ENCODE measurements at places on chromosomes 5 and 9.

- DNase-seq: no peak
Observed at GRCh38 chr9:1454211-1454610, 404.1 kb downstream of the DMRT2 start.

DNA sequence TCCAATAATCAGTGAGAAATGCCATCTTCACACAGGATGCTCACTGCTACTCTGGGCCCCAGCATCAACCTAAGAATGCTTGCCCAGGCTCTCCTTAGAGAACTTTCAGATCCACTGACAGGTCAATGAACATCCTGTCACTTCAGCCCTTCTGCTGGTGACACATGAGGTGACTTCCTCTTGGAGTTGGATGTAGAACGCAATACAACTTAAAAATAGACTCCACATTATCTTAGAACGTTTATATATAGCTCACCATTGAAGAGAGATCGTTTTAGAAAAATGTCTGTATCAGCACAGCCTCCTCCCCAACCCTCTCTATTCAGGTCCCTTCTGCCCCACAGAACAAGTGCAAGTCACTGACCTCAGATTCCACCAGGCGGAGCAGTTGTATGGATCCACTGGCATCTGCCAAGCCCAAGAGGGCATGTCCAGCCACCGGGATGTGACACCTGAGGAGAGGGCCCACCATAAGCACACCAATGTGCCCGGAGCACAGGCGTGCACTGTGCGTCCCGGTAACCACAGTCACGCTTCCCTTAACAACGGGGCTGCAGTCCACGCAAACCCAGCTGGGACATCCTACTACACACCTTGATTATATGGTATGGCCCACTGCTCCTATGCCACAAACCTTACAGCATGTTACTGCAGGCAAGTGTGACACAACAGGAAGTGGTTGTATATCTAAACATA is 2.9 kb downstream of the DPH7 start:
- DNase-seq: no peak

GRCh38 chr9:113261917-113262671 is 13.3 kb downstream of the CDC26 start:
- no peak for DNase-seq

GRCh38 chr5:39205550-39205949 is 13.8 kb downstream of the FYB1 start:
- no peak for DNase-seq

- DNase-seq: no peak
Observed at GRCh38 chr5:135332519-135333150, 66.4 kb downstream of the MACROH2A1 start.

- DNase-seq: no peak
Observed at GRCh38 chr5:181151146-181151545, 3.8 kb downstream of the OR2V2 start.

- no peak for DNase-seq
Observed at GRCh38 chr5:6510132-6510531, 61.5 kb downstream of the UBE2QL1 start.

- no peak for DNase-seq
Observed at GRCh38 chr5:39399135-39400036, 25.4 kb downstream of the DAB2 start.

DNA sequence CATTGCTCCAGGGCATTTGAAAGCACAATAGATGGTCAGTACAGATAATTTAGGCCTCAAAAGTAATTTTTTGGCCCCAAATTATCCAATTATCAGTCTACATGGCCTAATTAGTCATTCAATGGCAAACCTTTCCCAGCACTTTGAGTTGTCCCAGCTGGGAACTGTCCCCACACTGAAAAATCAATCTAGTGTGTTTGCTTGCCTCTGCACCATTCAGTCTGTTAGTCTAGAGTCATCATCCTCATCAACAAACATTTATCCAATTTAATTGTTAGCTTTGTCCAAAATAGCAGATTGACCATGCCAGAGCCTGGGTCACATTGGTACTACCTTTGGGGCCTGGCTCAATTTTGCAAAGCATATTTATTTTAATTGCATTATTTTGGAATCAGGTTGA is 13.9 kb downstream of the NR4A3 start:
- DNase-seq: no peak

GRCh38 chr9:115651461-115651860 is 502.1 kb upstream of the PAPPA start:
- DNase-seq: no peak
